A673 (cell line): ENCODE measurements at places on chromosomes 1 and 21. TPM values are rescaled to one million over a fixed set of nuclear protein-coding genes. Genes with fewer than 3 reads are reported as not detected.
A peak's percentile ranks its signal among the peaks of the same experiment; 100 is the strongest.

The OR10J1 gene
- not detected in 2 replicates for total RNA-seq

DNA sequence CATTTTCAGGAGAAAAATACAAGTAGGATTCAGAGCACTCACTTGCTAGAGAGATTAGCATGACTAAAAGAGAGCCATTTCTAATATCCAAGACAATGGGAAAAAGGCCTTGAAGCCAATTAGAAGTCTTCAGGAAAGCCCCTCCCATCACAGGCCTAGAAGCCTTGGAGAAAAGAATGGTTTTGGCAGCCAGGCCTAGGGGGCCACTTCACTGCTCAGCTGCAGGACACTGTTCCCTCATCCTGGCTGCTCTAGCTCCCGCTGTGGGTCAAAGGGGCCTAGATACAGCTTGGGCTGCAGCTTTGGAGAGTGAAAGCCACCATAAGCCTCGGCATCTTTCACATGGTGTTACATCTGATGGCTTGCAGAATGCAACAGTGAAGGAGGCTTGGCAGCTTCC, 62.8 kb downstream of the RGS4 start:
- DNase-seq = no peak

DNA sequence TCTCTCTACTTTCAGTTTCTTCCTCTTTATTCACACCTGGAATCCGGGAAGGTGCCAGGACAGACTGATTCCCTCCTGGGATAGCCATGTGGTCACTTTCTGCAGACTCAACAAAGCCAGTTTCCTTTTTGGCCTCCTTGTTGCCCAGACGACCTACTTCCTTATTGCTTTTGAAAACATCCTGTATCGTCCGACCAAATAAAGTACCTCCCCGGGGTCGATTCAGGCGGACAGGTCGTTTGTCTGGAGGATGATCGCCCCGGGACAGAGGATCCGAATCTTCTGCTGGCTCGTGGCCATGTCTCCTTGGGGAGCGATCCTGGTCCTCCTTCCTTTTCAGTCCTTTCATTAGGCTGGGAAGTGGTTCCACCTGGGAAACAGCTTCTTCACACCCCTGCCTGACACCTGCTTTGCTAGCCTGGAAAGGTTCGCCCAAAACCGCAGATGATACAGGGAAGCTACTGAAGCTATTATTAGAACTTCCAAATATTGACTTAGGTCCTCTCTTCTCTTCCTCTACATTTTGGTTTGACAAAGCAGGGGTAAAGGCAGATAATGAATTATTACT, 1.2 kb downstream of the MCM3AP start:
- DNase-seq = no peak

- peak; percentile 36 for DNase-seq
Observed at GRCh38 chr1:29974316-29974724, 738.0 kb downstream of the PTPRU start.

GRCh38 chr21:20647607-20648006, 350.6 kb upstream of the NCAM2 start:
- peak; percentile 12 for DNase-seq

The ID3 gene
- 102 and 140 TPM in 2 replicates for total RNA-seq

DNA sequence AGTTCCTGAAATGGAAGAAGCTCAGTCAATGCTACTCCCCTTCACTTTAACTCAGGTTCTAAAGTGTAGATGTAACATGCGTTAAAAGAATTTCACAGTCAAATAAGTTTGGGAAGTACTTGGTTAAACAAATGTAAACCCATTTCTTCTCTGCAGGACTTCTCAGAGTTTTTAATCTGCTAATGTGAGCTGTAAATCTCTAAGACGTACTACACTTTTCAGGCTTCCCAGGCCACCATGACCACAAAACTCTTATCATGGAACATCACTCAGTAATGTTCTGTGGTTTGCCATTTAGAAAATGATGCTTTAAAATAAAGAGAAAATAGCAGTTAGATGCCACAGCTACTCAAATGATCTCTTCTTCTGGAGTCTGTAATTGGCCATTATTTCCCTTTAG, 104.3 kb downstream of the HHIPL2 start:
- DNase-seq = no peak

- no peak for DNase-seq
Observed at GRCh38 chr1:2049225-2049717, 940 bp upstream of the PRKCZ start.

- no peak for DNase-seq
Observed at GRCh38 chr1:100649146-100649545, 70.4 kb upstream of the VCAM1 start.

- no peak for DNase-seq
Observed at GRCh38 chr1:117821382-117821755, 108.1 kb downstream of the GDAP2 start.

The WNT3A gene
- not detected in 2 replicates for total RNA-seq

- DNase-seq = peak; percentile 81
Observed at GRCh38 chr1:100164216-100164615, 13.8 kb downstream of the LRRC39 start.

The TSNAX gene
- 56.1 and 60.0 TPM in 2 replicates for total RNA-seq

GRCh38 chr1:114189398-114189797, 35.7 kb upstream of the SYT6 start:
- DNase-seq = no peak

DNA sequence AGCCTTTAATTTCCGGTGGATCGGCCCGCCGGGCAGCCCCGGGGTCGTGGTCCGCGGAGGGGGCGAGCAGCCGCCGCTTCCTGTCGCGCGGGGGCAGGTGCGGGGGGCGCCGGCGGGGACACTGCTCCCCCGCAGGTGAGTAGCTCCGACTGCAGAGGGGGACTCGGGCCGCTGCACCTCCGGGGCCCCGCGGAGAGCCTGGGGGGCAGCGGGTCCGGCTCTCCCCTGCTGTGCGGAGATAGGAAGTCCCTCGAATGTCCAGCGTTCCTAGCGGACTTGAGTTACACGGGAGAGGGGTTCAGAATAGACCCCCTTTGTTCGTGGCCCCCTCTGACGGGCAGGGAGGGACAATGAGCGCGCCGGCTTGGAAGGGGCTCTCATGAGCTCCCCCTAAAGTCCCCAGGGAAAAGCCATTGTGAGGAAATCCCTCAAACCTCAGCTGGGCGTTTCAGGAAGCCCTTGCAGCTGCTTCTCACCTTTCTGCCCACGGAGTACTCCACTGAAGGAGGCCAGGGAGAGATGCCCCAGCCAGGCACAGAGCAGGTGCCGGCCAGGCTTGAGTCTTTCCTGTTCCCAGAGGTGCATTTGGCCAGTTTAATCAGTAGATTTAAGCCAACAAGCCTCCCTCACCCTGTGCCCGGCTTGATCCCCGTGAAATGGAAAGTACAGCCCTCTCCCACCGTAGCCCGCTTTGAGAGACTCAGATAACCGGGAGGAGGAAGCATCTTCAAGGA, 925 bp downstream of the PDE9A start:
- peak; percentile 78 for DNase-seq

DNA sequence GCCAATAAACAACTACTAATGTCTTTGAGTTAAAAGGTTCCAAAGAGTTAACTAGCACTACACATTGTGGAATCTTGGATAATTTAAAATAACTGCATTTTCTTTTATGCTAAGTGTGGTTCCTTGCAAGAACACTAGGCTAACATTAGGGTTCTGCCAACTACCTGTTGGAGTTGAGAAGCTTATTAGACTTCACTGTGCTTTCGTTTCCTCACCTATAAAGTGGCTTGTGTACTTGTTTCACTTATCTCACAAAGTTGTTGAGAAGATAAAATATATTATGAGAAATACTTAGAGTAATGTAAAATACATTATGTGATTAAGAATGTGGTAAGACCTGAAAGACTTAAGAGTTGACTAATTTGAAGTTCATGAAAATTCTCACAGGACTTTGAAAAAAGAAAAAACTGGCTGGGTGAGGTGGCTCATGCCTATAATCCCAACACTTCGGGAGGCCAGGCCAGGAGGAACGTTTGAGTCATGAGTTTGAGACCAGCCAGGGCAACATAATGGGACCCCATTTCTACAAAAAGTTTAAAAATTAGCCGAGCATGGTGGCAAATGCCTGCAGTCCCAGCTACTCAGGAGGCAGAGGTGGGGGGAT, 5.6 kb upstream of the RRAGC start:
- no peak for DNase-seq

DNA sequence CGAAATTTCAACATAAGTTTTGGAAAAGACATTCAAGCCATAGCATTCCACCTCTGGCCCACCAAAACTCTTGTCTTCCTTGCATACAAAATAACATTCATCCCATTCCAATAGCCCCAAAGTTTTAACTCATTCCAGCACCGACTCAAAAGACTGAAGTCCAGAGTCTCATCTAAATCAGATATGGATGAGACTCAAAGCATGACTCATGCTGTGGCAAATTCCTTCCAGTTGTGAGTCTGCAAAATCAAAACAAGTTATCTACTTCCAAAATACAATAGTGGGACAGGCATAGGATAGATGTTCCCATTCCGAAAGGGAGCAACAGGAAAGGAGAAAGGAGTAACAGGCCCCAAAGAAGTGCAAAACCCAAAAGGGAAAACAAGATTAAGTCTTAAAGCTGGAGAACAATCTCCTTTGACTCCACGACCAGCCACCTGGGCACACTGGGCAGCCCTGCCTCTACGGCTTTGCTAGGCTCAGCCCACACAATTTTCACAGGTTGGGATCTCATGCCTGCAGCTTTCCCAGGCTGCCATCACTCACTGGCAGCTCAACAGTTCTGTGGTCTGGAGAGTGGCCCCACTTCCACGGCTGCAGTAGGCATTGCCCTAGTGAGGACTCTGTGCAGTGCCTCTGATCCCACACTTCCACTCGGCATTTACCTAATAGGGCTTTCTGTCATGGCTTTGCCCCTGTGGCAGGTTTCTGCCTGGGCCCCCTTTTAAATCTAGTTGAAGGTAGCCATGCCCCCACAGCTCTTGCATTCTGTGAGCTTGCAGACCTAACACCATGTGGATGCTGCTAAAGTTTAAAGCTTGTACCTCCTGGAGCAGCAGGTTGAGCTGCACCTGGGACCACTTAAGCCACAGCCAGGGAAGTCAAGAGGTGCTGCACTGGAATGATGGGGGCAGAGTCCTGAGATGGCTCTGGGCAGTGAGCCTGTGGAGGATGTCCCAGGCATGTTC, 51.0 kb downstream of the RUNX3 start:
- DNase-seq = no peak

The TFAP2E gene
- total RNA-seq = 0.52 and 0.79 TPM in 2 replicates

The CFAP107 gene
- not detected in 2 replicates for total RNA-seq

DNA sequence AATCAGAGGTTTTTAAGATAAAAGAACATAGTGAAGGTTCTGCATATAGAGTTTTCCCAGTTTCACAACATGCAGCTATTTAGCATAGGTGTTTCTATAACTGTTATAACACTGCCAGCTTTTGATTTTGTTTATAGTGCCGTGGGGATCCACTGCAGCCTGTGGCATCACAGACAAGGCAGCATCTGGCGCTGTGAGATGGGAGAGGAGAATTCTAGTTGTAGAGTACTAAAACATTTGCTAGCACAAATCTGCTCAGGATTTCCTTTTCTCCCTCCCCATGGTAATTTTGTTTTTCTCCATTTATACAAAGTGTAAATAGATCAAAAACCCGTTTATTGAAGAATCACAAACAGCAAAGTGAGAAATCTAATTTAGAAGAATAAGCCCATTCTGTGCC, 482.8 kb upstream of the NCAM2 start:
- no peak for DNase-seq
